ENCODE measurements at places on chromosomes 11 and 22.
A peak's percentile ranks its signal among the peaks of the same experiment; 100 is the strongest.

DNA sequence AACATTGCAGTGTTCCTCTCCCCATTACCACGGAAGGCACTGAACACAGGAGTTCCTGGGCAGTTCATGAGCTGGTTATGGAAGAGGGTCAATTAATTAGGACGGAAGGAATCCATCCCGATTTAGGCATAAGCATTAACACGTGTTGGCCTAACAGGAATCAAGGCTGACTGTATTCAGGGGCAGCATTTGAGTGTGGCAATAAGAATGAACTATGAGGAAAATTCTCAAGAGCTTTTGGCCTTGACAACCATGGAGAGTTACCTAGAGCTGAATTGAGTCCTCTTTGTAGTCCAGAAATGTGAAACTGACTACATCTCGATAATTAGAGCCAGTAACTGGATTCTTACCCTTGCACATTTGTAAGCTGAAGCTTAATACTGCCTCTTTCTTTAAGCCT lies 82.4 kb upstream of the CRTAM start:
- no peak for DNase-seq

DNA sequence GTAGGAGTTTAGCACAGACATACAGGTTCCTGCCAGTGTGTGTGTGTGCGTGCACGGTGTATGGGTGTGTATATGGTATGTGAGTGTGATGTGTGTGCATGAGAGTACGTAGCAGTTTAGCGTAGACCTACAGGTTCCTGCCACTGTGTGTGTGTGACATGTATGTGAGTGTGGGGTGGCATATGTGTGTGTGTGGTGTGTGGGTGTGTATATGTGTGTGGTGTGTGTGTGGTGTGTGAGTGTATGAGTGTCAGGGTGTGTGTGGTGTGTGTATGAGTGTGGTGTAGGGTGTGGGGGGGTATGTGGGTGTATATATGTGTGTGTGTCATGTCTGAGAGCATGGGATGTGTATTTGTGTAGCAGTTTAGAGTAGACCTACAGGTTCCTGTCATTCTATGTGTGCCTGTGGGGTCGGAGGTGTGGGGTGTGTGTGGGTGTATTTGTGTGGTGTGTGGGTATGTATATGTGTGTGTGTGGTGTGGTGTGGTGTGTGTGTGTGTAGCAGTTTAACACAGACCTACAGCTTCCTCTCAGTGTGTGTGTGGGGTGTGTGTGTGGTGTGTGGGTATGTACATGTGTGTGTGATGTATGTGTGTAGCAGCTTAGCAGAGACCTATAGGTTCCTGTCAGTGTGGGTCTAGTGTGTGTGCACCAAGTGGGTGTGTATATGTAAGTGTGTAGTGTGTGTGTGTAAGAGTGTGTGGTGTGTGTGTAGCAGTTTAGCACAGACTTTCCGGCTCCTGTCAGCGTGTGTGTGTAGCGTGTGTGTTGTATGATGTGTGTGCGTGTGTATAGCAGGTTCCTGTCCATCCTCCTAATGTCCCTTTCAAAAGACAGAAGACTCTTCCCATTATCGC lies 31.8 kb upstream of the TBCEL start:
- no peak for DNase-seq

GRCh38 chr22:36552289-36552688 lies 23.3 kb upstream of the EIF3D start:
- DNase-seq: no peak

DNA sequence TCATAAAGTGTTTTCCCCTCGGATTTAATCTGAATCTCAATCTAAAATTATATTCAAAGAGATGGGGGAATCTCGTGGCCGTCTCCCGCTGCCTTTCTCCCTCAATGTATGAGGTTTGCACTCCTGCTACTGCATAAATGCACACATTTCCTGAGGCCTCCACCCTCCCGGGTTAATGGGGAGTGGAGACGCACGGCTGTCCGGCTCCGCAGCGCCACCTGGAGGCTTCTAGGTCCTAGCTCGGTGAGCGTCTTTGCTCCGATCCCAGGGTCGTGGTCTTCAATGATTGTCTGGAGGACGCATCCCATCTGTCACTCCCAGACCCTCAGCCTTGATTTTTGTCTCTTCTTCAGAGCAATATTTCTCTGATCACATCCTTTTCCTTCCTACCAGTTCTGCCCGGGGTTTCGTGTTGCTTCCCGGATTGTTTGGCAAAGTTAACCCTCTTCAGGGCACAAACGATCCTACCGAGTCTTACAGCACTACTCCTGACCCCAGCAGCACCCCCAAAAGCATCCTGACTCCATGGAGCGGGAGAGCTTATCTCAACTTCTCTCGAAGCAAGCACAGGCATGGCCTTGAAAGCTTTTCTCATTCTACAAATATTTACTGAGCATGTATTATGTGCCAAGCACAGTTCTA lies at the start of gene LMO1:
Gene LMO1 (minus strand): TSS at position 110 of the 642 bp plus-strand sequence. CDS start 516 bp downstream, outside the sequence.
- peak; percentile 48 for DNase-seq

DNA sequence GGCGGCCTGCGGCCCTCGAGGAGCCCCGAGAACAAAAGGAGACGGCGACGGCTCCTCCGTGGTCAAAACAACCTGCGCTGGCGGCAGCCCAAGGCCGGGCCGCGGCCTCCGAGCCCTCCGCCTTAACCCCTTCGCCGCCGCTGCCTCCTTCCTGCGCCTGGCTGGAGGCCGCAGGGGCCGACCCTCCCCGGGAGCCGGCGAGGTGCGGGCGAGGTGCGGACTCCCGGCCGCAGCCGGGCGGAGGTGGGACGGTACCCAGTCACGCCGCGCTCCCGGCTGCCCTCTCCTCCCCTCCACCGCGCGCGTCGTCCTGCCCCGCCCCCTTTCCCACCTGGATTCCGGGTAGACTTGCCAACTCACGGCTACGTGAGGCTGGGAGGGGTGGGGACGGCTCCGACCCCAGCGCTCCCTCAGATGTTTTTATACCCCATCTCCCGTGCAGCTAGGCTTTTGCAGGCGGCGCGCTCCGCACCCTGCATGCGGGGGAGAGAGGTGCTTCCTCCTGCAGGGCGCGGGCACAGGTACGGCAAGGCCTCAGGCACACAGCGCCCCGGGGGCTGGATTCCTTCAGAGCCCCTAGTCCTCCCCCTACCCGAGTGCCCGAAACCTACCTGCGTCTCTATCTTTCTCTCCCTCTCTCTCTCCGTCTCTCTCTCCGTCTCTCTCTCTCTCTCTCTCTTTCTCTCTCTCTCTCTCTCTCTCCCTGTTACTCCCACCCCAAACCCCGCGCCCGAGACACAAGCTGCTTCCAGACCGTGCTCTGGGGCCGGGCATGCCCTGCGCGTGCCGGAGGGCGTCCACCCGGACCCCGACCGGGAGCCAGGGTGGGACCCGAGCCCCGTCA lies 2.0 kb downstream of the PDGFB start:
- peak; percentile 51 for DNase-seq

GRCh38 chr11:76803811-76804600 lies 20.9 kb downstream of the TSKU start:
- no peak for DNase-seq

DNA sequence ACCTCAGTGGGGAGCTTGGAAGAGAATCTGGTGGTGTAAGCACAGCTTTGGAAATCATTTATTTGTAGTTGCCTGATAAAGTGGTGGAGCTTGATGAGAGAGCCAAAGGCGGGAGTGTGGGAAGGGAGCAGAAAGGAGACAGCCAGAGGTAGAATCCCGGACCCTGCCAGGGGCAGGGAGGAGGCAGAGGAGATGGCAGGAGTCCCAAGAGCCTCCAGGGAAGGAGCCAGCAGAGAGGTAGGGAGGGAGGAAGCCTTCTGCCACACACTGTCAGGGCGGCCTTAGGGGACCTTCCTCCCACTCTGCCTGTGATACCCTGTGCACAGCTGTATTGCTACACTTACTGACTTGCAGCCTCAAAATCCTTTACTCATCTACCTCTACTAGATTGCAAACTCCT lies 15.4 kb downstream of the SCUBE2 start:
- no peak for DNase-seq
